Stimulated activated CD8-positive, alpha-beta memory T cell treated with anti-CD3 and anti-CD28 coated beads, Interleukin-4, amount 100 ng/mL, for 48 hours (primary cell): ENCODE measurements at places on chromosomes 5 and 9.

DNA sequence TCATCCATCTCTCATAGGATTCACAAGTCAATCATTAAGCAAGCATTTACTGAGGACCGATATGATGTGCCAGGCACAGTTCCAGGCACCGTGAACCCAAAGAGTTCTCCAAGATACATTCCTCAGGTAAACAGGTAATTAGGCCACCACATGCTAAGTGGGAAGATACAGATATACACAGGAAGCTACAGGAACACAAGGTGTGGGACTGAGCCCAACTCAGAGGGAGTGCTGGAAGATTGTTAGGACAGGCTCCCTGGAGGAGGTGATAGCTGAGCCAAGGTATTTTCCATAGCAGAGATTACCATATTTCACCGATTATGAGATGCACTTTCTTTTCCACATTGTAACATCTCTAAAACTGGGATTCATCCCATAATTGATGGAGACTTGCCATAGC is 31.4 kb upstream of the RAI14 start:
- DNase-seq, result no peak

DNA sequence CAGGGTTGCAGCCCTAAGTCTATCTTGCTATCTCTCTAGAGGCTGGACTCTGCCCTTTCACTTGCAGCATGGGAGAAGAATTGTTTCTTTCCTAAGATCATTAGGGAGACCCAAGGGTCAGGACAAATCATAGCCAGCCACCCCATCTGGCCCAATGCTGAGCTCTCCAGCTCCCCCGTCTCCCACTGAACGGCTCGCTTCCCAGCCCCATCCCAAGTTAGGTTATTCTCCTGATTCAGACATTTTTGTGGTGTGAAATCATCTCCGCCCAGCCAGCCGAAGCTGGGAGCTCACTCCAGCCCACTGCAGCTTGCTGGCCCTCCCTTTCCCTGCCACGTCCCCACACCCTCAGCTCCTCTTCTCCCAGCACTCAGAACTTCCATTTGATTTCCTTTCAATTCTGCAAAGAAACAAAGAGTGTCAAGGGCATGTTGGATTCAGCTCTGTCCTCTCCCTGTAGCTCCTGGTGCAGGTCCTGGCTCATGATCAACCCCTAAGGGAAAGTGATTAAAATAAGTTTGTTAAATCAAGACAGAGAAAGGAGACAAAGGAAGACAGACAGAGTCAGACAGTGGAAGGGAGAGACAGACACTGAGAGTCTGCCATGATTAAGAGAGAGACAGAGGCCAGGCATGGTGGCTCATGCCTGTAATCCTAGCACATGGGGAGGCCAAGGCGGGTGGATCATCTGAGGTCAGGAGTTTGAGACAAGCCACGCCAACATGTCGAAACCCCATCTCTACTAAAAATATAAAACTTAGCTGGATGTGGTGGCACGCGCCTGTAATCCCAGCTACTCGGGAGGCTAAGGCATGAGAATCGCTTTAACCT is 12.6 kb upstream of the SPARC start:
- no peak for DNase-seq

- no peak for DNase-seq
These were observed 47.7 kb downstream of the MTMR12 start for GRCh38 chr5:32264957-32265572.

- no peak for DNase-seq
These were observed 41.1 kb downstream of the LIX1 start for GRCh38 chr5:97101189-97101910.

DNA sequence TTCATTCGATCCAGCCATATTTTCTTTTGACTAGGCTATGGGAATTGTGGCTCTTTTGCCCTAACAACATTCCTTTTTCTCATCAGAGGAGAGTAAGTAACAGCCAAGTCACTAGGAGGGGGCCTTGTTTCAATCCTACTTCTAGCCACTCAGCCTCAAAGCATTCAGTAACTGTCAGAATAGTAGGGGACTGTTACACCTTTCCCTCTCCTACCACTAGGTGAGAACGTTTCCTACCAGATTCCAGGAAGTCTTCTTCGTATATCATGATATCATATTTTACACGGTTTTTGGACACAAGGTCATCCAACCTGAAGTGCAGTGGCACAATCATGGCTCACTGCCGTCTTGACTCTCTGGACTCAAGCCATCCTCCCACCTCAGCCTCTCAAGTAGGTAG is 171.3 kb upstream of the CDH12 start:
- DNase-seq, result no peak

DNA sequence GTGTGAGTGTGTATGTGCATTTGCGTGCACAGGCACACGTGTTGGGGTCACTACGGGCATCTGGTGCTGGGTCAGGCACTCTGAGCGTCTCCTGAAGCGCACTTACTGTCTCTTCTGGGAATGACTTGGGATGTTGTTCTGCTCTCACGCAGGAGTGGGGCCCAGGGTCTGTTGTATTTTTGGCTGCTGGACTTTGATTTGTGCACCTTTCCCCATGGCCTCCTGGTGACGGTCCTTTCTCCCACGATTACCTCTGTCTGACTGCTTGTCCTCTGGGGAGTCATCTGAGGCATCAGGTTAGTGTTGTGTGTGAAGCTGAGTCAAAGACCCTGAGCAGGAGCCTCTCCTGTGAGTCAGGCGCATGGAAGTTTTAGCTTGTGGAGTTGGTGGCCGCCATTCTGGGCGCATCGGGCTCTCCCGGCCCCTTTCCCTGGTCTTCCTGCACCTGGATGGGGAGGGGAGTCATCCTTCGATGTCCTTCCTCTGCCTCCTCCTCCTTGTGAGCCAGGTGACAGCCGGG is 62.1 kb downstream of the RXRA start:
- no peak for DNase-seq

- DNase-seq, result no peak
These were observed 51.7 kb downstream of the AUH start for GRCh38 chr9:91310037-91310436.

- no peak for DNase-seq
These were observed 101.2 kb upstream of the GDNF start for GRCh38 chr5:37940931-37941623.

DNA sequence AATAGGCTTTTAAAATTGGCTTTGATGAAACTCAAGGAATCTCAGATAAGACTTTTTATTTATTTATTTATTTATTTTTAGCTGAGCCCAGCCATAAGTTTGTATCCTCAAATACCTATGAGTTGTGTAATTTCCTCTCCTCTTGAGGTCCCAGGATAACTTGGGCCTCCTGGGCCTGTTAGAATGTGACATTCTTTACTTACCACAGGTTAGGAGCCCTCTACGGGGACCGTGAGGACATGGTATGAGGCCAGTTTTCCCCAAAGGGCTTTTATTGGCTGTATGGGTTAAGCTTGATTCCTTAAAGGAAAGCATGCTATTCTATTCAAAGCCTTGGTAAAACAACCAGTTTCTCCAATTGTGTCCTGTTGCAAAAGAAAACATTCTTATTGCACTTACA is 16.9 kb downstream of the SHISAL2B start:
- no peak for DNase-seq

GRCh38 chr5:135034963-135035677 is 1.1 kb upstream of the PITX1 start:
- no peak for DNase-seq

GRCh38 chr9:114448706-114449105 is 56.6 kb downstream of the WHRN start:
- no peak for DNase-seq

DNA sequence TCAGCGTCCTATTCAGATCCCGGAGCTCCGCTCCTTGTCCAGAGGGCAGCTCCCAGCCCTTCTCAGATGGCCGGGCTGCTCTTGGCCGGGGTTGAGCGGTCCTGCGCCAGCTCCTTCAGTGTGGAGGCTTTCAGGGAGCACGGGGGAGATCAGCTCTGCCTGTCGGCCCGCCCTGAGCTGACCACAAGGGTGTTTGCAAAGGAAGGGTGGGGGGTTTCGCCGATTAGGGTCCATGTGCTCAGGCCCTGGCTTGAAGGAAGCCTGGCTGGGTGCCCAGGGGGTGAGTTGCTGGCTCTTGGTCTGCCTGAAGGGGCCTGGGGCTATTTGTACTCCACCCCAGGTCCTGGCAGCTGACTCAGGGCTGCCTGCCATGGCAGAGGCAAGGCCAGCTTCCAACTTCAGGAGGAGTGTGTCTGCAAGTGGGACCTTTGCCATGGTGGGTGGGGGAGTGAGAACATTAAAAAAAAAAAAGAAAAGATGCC is 250.1 kb upstream of the KLF4 start:
- DNase-seq, result no peak

GRCh38 chr9:34097865-34098264 is 28.6 kb downstream of the DCAF12 start:
- DNase-seq, result no peak

DNA sequence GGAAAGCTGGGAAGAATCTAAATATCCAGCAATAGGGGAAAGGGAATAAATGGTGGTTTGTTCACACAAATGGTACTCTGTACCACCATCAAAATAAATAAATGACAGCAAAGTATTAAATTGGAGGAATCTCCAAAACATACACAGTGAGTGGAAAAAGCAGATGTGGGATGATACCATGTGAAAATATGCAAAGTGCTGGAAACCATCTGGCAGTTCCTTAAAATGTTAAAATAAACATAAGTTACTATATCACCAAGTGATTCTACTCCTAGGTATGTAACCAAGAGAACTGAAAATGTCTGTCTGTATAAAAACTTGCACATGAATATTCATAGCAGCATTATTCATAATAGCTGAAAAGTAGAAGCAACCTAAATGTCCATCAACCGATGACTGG is 41.9 kb upstream of the TEX48 start:
- DNase-seq, result no peak

DNA sequence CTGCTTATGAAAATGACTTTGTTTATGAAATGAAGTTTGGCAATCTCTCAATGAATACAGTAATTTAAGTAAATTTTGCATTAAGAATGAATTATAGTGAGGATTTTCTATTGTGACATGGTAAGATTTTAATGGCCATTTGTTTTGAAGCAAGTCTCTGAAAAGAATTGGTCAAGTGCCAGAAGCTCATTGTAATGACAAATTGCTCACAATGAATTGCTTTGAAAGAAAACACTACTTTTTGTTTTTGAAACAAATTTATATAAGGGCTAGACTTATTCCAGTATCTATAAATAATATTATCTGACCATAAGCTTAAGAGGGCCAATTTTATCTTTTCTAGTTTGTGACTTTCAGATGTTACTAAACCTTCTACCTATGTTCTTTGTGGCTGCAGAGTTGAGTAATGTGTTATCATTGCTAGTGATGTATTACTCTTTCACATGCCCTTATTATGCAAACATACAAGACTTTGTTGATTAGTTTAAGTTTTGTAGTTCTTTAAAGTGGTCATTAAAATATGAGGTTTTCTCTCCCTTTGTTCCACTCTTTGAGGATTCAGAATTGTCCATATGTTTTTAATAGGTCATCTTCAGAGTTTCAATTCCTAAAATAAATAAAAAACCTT is 93.0 kb upstream of the ZNF608 start:
- DNase-seq, result no peak

DNA sequence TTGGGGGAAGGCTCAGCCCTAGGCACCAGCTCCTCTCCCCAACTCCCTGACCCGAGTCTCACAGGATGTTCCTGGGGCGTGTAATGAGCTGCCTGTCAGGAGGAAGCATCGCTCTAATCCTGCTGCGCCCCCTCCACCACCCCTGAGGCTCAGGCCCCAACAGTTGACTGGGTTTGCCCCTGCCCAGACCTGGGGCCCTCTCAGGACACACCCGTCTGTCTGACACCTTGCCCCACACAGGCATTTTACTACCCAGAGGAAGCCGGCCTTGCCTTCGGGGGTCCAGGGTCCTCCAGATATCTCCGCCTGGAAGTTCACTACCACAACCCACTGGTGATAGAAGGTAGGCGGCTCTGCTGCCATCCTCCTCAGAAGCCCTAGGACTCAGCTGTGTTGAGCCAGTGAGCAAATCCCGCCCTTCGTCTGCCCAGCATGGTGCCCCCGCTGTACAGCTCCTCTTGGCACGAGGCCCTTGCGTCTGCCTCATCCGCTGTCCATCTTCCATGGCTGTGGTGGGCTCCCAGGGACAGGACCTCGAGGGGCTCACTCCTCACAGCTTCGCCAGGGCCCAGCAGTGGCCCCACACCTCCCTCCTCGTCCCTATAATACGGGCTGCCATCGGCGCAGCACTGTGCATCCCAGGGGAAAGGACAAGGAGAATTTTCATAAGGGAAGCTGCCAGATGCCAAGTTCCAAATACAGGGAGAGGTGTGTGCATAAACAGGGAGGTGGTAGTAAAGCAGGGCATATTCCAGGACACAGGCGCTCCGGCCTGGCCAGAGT is 8.0 kb downstream of the DBH start:
- no peak for DNase-seq

- no peak for DNase-seq
These were observed 12.9 kb downstream of the ADRA1B start for GRCh38 chr5:159929176-159929575.

DNA sequence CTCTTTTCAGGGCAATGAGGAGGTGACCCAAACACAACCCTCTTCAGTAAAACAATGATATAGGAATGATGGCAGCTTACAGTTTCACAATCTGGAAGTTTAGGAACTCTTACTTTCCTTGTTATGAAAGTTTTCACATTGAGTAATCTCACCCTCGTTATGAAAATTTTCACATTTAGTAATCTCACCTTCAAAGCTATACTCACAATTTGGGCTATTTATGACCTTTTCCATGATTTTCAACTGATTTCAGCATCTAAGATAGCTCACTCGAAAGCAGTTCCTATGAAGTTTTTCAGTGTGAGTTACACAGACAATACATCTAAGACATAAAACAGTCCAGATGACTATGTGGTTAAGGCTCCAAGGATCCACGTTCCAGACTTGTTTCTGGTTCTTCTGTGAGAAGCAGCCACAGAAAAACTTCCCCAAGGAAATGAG is 57.1 kb downstream of the FOXD1 start:
- no peak for DNase-seq

- DNase-seq, result no peak
These were observed 10.6 kb upstream of the MEGF9 start for GRCh38 chr9:120724757-120725400.

- no peak for DNase-seq
These were observed 306.3 kb upstream of the SGCD start for GRCh38 chr5:156020647-156021046.

DNA sequence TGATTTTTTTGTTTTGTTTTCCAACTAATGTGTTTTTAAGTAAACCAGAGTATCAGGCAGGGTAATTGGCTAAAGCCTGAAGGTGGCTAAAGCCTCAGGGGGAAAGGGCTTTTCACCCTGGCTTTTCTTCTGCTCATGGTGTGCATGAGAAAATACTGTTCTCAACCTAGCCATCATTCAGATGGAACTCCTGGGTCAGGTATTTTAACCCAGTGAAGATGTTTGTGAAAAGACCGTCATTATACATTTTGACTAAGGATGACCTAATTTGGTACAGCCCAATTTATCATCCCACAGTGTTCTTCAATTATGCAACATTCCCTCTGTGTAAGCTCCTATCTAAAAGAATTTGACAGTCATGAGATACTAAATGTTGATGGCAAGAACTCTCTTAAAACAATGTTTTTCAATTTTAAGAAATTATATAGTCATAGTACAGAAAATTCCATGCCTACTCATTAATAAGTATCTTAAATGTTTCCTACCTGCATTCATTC is 209.5 kb upstream of the TARS1 start:
- DNase-seq, result no peak

DNA sequence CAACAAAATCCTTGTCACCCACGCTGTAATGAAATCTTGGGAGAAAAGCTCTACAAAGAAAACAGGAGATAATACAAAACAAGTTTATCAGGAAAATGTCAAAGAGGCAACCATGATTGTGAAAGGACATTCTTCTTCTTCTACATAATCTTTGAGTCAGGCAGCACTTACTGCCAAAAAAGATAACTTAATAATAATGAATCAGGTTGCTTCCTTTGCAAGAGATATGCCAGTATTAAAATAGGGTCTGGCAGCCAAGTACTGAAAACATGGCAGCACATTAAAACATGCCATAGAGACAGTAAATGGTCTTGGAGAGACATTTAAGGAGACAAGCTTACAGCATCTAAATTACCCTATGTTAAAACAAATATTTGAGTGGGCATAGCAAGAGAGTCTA is 1573.4 kb downstream of the EFNA5 start:
- no peak for DNase-seq
